ENCODE measurements at places on chromosomes 1 and 21.

- DNase-seq: no peak
Observed at GRCh38 chr1:4071653-4072052, 171.6 kb upstream of the C1orf174 start.

DNA sequence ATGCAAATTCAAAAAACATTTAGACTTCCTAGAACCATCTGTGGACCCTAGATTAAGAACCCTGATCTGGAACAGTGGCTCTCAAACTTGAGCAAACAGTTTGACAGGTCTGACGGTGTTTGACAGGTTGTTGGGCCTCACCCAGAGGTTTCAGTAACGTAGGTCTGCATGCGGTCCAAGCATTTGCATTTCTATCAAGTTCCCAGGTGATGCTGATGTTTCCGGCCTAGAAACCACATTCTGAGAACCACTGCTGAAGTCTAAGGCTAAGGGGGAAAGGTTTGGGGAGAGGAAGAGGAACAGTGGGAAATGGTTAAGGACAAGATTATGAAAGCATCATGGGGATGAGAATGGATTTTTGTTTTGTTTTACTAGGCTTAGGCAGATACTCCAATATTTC lies 48.6 kb downstream of the MDM4 start:
- DNase-seq: no peak

GRCh38 chr1:41379738-41380130 lies 18.5 kb downstream of the FOXO6 start:
- no peak for DNase-seq

DNA sequence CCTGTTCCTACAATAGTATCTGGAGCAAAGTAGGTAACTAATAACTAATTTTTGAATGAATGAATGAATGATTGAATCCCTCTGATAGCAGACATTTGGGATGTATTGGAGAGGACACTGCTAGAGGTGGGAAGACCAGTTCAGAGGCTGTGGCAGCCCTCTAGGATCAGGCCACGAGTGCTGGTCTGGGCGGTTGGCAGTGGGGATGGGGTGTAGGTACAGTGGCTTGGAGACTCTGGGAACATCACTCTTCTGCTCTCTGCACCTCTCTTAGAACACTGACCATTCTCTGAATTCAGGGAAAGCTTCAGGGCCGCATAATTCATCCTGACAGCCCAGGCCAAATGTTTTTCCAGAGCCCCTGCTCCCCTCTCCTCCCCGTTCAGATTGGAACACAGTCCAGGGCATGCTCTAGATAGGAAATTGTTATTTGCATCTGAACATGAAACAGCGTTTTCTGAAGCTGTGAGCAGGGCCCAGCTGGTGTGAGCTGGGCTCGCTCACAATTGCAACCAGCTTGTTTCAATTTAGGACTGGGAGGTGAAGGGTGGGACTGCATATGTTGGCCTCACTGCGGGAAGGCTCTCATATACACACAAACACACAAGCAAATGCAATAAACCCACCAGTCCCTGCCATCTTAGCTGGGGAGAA lies 253.1 kb upstream of the USP24 start:
- no peak for DNase-seq
